ENCODE measurements at places on chromosomes 7 and 10.

DNA sequence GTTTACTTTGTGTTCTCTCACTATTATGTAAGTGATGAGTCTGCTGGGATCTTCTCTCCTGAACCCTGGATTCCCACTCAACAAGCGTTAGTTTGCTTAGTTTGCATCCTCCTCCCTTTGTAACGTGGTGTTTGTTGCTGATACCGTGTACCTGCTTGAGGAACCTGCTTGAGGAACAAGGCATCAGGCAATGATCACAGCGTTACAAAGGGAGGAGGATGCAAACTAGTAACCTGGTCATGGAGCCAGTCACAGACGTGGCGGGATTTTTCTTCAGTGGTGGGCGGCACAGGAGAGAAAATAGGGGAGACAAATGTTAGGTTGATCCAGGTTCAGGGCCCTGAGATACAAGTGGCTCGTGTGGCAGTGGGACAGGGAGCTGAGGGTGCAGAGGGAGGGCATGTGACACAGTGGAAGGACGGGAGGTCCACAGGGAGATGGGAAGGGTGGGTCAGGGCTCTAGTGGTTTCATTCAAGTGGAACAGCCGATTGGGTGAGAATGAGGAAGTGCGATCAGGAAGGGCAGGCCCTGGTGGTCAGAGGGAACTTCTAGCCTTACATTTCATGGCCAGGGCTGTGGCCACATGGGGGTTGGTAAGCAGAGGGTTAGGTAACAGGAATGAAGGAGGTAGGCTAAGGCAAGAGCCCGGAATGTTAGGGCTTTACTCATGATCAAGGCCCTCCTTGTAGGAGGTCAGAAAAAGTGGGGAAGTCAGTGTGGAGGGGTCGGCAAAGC is 38.0 kb downstream of the SNX10 start:
- peak; percentile 73 for DNase-seq

- DNase-seq: no peak
Observed at GRCh38 chr7:158771213-158771834, 58.0 kb downstream of the ESYT2 start.

GRCh38 chr10:22723343-22723779 is 9.0 kb upstream of the PIP4K2A start:
- DNase-seq: no peak

DNA sequence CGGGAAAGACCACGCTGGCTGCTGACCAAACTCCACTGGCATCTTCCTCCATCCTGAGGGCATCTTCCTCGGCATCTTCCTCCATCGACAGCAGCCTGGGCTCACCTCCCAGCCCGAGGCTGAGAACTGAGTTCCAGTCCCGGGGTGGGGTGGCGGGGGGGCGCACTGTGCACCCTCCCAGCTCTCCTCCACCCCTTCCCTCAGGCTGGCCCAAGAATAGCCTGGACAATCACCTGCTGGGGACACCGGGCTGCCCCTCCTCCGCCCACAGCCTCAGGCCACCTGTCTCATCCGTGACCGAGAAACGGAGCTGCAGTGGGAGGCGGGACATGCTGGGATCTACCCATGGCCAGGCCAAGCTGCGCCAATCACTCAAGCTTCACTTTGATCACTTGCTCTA is 37.2 kb downstream of the DIP2C start:
- DNase-seq: no peak

GRCh38 chr10:24153537-24153936 is 55.4 kb upstream of the KIAA1217 start:
- DNase-seq: no peak

Measured in upper lobe of right lung (tissue), 1 donor.